ENCODE measurements at places on chromosomes 7 and 10. TPM values are rescaled to one million over a fixed set of nuclear protein-coding genes. Genes with fewer than 3 reads are reported as not detected.
A peak's percentile ranks its signal among the peaks of the same experiment; 100 is the strongest.

ADARB2 gene
- total RNA-seq, result not detected

CCL24 gene
- total RNA-seq, result not detected

ALOX5 gene
- total RNA-seq, result 19.3 TPM

PGAM2 gene
- total RNA-seq, result not detected

NUTM2B gene
- total RNA-seq, result 2.2 TPM

NAT16 gene
- 1.2 TPM for total RNA-seq

NPS gene
- not detected for total RNA-seq

AIFM2 gene
- 2.6 TPM for total RNA-seq

HOXA2 gene
- total RNA-seq, result 0.24 TPM

GPR146 gene
- total RNA-seq, result 14.9 TPM

DNA sequence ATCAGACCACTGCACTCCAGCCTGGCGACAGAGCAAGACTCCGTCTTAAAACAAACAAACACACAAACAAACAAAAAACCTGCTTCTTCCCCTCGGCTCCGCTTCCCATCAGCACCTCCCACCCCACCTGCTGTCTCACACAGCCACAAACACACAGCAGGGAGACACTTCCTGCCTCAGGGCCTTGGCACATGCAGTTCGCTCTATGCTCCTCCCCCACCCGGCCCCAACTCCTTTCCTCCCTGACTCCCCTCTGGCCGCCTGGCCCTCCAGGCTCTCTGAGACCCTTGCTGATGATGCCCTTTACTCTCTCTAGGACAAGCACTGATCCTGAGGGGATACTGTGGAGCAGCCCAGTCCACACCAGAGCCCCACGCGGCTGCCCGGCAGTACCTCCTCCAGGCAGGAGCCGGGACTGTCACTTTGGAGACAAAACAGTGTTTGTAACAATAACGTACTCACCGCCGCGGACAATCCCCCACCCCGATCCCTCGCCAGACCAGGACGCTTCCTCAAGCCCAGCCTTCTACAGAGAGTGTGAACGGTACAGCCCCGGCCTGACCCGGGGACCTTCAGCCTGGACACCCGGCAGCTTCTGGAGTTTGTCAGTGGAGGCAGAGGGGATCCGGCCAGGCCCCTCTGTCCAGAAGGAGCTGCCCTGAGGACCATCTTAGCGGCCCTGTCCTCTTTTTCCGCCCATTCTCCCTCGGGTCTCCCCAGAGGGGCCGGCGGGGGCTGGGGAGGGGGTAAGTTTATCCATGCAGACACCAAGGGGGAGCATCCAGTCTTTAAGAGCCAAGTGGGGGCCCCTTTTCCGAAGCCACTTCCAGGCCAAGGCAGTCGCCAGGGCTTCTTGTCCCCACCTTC, 50.0 kb upstream of the GTF2IRD1 start:
- no peak for DNase-seq

- no peak for DNase-seq
Observed at GRCh38 chr7:129401967-129402860, 32.0 kb upstream of the STRIP2 start.

- no peak for DNase-seq
Observed at GRCh38 chr10:47253651-47254375, 46.2 kb upstream of the GDF10 start.

DNA sequence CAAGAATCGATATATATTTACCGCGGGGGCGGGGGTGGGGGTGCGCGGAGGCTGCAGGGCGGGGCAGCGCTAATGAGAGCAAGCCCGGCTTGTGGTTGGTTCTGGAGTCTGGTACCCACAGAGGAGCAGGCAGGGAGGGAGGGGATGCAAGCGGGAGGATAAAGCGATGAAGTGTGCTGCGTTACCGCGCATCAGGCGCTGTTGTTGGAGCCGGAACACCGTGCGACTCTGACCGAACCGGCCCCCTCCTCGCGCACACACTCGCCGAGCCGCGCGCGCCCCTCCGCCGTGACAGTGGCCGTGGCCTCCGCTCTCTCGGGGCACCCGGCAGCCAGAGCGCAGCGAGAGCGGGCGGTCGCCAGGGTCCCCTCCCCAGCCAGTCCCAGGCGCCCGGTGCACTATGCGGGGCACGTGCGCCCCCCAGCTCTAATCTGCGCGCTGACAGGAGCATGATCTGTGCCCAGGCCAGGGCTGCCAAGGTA, at the start of gene HECW1:
TSS of gene HECW1 (plus strand) at position 189 of the 482 bp plus-strand sequence. CDS start 131,259 bp downstream, outside the sequence.
- no peak for DNase-seq

DNA sequence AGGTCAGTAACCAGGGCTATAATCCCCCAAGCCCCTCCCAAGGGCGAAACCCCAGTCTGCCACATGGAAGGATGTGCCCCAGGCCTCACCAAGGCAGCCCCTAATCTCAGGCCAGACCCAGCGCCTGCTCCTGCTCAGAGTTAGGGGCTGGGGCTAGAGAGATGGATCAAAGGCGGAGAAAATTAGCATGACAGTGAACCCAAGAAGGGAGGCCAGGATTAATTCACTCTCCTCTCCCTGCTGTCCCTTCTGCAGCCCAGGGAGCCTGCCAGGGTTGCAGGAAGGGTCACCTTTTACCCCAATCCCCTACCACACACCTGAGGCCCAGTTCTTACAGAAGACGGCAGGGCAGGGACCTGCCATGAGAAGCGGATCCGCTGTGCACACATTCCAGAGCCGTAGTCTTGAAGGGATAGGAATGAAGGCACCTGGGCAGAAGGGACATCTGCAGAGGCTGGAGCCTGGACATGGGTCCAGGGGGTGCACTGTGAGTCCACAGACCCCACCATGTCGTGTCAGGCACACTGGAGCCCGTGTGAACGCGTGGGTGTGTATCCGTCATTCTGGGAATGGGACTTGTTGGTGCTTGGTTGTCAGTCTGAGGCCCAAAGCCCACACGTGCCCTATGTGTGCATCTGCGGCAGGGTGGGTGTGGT, 11.9 kb upstream of the ZMIZ1 start:
- DNase-seq, result no peak

- DNase-seq, result no peak
Observed at GRCh38 chr10:91865562-91866081, 43.7 kb downstream of the FGFBP3 start.

DNA sequence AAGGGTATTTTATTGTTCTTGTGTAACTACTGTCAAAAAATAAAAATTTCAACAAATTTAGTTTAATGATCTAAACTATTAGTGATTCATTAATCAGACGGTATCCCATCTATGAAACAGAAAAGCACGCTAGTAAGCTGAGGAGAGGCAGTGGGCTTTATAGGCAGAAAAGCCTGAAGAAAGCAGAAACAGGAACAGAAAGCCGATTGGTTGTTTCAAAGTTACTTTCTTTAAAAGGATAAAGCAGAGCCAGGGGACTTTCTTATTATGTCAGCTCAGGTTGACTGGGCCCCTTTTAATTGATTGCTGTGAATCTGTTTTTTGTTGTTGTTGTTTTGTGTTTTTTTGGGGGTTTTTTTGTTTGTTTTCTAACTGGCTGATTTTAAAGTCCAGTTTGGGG, 105.5 kb downstream of the TES start:
- no peak for DNase-seq

DNA sequence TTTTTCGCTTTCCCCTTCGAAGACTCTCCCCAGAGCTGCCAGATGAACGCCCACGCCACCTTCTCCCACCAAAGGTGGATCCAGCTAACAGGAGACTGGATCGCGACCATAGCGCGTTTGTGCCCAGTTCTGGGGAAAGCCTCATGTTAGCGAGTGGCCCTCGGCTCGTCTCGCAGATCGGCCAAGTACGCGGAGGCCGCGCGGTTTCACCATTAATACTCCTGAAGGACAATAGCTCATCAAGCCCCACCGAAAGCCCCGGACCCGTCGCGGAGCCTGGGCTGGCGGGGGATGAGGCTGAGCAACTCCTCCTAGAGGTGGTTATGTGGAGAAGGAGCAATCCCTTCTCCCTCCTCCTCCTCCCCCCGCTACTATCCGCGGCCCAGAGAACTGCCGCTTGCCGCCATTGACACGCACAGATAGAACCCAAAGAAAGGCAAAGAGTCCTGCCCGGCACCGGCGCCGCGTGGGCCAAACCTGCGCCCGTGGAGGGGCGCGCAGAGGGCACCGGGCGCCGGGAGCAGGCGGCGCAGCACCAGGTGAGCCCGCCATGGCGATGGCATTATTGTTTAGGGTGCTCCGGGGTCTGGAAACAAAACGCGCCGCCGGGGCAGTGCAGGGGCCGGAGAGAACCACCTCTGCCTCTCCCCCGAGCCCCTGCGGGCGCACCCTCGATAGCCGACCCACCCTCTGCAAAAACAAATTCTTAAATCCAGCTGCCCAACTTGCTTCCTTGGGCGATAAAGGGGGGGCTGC, at the start of gene MACROH2A2:
TSS of gene MACROH2A2 (plus strand) at position 385 of the 756 bp plus-strand sequence. CDS start 22,813 bp downstream, outside the sequence.
- DNase-seq, result peak; percentile 84

- DNase-seq, result peak; percentile 38
Observed at GRCh38 chr10:58952747-58953466, 223.5 kb upstream of the PHYHIPL start.

DNA sequence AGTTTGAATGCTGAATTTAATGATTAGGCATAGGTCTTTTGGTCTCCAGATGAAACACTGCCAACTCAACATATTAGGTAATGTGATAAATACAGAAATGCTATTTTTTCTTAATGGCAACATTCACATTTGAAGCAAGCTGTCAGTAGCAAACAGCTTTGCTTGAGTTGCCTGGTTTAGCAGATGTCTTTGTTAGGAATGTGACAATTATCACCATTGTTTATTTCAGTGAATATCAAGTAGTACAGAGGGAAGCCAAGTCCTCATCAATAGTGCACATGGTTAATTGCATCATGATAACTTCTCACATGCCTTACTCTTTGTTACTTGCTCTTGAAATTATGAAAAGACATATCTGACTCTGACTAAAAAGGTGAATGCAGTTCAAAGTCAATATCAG, 23.7 kb upstream of the SEPTIN7 start:
- no peak for DNase-seq

GRCh38 chr10:100969187-100970075, at the start of gene SEMA4G:
Gene SEMA4G (plus strand): TSS chr10:100969504. CDS start chr10:100972913, 3,409 bp downstream.
- DNase-seq, result peak; percentile 17

- no peak for DNase-seq
Observed at GRCh38 chr10:43808136-43808535, 159.5 kb upstream of the ZNF32 start.

All from umbilical cord (tissue), 2 donors.